ENCODE measurements at places on chromosomes 2 and 18.

DNA sequence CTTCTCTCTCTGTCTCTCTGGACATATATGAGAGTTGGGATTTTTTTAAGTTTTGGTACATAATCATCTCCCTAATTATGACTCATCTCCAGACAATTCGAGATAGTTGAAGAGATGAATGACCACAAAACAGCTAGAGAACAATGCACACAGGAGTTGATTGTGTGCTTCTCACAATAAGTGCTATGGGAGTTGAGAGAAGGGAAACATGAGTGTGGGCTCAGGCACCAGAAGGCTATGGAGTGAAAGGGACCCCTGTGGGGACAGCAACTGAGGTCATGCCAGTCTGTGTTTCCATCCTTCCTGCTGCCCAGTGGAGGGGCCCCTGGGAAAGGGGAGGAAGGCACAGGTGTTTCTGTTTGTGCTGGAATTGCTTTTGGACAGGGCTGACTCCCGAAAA lies 6.5 kb upstream of the YWHAQ start:
- DNase-seq = peak; percentile 65

DNA sequence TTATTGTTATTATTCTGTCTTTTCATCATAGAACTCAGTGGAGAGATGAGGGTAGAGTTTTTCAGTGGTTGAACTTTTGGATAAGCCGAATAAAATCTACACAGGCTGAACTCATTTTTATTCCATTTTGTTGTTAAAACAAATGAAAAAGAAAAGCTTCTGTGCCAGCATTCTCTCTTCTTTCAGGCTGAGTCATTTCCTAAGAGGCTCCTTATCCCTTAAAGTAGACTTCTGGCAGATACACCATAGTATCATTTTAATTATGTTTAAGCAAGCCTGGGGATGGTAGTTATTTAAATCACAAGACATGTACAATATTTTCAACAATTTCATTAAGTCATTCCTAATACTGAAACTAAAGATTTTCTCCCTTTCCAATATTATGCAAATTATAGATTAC lies 1364.0 kb upstream of the NRXN1 start:
- no peak for DNase-seq

DNA sequence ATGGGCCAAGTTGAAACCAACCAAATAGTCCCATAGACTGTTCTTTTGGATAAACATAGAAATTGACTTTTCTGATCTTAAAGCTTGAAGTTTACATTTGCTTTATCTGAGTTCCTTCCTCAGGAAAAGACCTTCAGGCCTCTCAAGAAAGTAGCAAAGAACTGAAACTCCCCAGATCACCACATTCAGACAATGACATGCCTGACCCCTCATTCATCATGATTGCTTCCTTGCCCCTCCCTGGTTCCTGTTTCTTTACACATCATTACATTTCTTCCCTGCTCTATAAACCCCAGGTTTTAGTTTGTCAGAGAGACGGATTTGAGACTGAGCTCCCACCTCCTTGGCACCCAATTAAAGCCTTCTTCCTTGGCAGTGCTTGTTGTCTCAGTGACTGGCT lies 83.6 kb upstream of the ST3GAL5 start:
- DNase-seq = no peak

- no peak for DNase-seq
These were observed 87.4 kb downstream of the EML4 start for GRCh38 chr2:42256505-42256904.

DNA sequence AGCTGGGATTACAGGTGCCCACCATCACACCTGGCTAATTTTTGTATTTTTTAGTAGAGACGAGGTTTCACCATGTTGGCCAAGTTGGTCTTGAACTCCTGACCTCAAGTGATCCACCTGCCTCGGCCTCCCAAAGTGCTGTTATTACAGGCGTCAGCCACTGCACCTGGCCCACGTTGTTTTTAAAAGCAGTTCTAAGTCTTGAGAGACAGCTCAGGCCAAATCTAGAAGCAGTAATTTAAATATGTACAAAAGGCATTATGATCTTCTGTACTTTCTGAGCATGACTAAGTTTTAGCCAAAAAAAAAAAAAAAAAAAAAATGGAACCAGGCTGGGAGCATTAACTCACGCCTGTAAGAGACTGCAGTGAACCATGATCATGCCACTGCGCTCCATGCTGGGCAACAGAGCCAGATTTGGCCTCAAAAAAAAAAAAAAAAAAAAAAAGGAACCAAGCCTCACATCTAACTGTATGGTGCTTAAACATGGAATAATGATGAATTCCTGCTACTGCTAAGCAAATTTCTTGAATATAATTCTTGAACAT lies 4.0 kb downstream of the ABHD3 start:
- DNase-seq = no peak

DNA sequence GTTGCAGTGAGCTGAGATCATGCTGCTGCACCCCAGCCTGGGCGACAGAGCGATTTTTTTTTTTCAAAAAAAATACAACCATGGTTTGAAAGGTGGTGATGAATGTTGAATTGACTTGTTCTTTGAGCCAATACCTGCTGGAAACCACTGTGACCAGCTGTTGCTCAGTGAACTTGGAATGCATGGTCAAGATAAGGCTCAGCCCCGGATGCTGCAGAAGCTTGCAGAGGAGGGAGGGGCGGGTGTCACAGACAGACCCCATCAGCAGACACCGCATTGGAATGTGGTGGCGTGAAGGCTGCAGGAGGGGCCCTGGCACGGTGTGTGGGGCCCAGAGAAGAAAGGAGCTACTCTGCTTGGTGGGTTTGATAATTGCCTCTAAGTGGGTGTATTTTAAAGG lies 91.6 kb downstream of the ITGB1BP1 start:
- DNase-seq = no peak

GRCh38 chr2:140416577-140416976 lies 1636.4 kb upstream of the NXPH2 start:
- no peak for DNase-seq

- DNase-seq = no peak
These were observed 55.1 kb downstream of the RALBP1 start for GRCh38 chr18:9530226-9531009.

DNA sequence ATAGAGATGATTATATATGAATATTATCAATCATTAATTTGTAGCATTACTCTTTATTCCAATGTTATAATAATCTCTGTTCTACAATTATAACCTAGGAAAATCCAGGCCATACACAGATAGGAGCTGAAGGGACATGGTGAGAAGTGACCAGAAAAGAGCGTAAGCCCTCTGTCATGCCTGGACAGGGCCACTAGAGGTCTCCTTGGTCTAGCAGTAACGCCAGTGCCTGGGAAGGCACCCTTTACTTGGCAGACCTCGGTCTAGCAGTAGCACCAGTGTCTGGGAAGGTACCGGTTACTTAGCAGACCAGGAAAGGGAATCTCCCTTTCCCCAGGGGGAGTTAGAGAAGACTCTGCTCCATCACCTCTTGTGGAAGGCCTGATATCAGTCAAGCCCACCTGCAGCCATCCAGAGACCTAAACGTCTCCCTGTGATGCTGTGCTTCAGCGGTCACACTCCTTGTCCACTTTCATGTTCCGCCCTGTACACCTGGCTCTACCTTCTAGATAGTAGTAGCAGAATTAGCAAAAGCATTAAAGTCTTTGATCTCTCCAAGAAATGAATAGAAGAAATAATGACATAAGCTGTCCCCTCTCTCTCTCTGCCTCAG lies 447.5 kb upstream of the FSIP2 start:
- DNase-seq = peak; percentile 10

DNA sequence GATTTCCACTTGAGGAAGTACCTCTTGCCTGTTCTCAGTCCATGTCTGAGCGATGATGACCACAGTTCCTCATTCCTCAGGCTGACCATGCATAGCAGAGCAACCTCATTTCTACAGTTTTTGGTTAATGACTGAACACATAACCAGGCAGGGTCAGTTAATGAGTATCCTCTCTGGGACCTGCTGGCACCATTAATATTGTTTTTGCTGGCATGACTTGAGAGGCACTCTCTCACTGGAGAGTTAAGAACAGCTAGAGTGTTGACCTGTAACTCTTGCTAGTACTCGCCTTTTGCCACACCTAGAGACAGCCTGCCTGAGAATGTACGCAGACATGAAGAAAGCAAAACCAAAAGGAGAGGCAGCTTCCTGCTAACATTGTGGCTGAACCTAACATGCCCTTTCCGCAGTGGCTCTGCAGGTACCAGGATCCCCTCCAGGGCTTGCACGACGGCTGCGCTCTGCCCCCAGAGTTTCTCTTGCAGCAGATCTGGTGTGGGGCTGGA lies 23.9 kb downstream of the PECR start:
- no peak for DNase-seq

DNA sequence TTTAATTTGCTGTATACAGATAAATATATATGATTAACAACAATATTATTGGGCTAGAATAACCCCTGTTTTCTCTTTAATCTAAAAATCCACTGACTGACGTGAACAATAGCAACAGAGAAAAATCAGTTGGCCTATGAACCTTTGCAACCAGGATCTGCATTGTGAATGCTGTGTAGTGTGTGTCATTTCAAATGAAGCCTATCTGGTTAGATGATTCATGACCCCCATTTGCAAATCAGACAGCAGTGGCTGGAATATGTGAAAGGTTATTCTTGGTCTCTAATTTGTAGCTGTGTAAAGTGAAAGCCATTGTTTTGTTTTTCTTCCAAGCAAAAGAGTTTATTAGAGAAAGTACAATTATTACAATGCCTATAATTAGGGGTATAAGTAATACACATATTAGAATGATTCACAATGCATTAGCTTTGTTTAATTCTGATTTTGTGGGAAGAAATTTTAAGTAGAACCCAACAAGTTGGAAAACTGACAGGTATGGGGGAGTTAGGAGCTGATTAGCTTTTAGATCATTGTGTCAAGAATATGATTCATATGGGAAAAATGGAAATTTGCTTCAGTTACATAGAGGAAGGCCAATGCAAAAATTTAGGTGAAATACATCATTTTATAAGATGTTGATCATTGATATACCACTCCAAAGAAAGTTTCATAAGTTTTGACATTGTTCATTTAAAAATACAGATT lies 1362.2 kb upstream of the TMEFF2 start:
- no peak for DNase-seq

DNA sequence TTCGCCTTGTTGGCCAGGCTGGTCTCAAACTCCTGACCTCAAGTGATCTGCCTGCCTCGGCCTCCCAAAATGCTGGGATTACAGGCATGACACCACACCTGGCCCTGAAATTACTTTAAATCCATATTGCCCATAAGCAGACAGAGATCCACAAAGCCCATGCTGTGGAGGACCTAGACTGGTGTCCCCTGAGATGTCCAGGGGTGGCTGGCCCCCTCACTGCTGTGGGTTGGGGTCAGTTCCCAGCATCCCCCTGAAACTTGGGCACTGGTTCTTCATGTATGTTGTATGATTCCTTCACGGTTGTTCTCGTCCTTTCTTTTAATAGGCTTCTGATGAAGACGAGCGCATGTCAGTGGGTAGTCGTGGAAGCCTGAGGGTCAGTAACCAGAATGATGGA lies 78.1 kb upstream of the RBM44 start:
- no peak for DNase-seq

DNA sequence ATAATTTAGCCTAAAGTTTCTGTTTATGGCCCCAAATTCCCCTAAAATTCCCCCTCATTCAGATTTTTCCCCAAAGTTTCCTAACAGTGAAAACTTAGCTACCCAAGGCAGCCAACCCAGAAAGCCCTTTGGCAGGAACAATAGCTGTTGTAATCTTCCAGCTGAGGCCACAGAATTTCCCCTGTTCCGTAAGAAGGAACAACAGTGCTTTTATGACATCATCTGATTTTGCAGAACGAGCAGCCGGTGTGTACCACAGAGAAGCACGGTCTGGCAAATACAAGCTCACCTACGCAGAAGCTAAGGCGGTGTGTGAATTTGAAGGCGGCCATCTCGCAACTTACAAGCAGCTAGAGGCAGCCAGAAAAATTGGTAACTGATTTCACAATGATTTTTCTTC lies 6.3 kb downstream of the TNFAIP6 start:
- DNase-seq = no peak

DNA sequence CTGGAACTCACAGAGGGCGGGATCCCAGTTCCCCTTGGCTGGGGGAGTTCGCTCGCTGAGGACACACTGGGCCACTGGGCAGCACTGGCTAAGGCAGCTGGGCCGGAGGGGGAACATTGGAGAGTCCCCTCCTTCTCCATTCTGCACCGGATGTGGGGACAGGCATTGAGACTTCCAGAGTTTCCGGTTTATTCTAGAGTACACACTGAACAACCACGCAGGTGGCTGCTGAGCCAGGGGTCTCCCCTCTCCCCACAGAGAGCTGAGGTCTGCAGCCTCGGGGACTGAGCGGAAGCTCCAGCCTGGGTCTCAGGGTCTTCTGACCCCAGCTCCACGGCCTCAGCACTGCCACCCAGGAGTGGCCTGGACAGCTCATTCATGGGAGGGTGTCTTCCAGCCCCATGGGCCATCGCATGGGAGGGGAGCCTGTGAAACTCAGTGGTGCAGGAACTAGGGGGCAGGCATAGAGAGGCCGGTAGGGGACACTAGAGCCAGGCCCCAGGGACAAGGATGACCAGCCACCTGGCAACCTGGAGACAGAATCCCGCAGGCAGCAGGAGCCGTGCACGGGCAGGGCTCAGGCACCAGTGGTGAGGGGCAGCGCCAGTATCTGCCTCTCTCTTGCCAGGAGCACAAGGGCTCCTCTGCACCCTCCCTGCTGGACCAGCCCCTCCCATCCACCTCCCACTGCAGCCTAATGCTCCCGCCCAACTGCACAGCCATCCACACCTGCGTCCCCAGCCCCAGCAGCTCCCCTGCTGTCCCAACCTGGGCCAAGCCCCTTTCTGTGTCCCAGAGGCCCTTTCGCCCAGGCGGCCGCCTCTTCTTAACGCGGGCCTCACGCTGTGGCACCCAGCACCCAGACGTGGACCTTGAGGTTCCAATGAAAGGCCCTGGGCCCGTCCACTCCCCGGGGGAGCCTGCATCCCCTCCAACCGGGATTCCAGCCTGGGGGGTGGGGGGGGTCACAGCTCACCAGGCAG lies 45.1 kb upstream of the GPC1 start:
- DNase-seq = no peak

DNA sequence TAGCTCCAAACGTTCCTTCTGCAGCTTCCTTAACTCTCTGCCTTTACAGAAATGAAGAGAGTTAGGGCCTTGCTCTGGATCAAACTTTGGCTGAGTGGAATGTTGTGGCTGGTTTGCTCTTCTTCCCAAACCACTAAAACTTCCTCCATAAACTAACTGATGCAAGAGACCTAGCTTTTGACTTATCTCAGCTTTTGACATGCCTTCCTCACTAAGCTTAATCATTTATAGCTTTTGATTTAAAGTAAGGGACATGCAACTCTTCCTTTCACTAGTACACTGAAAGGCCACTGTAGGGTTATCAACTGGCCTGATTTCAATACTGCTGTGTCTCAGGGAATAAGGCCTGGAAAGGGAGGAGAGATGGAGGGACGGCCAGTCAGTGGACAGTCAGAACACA lies 8.3 kb downstream of the PXDN start:
- no peak for DNase-seq

- DNase-seq = no peak
These were observed 8.3 kb downstream of the DLX1 start for GRCh38 chr2:172093416-172094293.

GRCh38 chr2:234996069-234996940 lies 44.5 kb downstream of the SH3BP4 start:
- DNase-seq = peak; percentile 14

- DNase-seq = peak; percentile 20
These were observed 117.1 kb upstream of the STPG4 start for GRCh38 chr2:47272031-47272864.

GRCh38 chr2:217751192-217751591 lies 251.6 kb downstream of the TNS1 start:
- DNase-seq = no peak

GRCh38 chr18:7557973-7558372 lies 9.1 kb upstream of the PTPRM start:
- no peak for DNase-seq

All from SW 1271 (cell line).